GM23338 (cell line): ENCODE measurements at places on chromosomes 6 and 20. TPM values are rescaled to one million over a fixed set of nuclear protein-coding genes. Genes with fewer than 3 reads are reported as not detected.
A peak's percentile ranks its signal among the peaks of the same experiment; 100 is the strongest.

DNA sequence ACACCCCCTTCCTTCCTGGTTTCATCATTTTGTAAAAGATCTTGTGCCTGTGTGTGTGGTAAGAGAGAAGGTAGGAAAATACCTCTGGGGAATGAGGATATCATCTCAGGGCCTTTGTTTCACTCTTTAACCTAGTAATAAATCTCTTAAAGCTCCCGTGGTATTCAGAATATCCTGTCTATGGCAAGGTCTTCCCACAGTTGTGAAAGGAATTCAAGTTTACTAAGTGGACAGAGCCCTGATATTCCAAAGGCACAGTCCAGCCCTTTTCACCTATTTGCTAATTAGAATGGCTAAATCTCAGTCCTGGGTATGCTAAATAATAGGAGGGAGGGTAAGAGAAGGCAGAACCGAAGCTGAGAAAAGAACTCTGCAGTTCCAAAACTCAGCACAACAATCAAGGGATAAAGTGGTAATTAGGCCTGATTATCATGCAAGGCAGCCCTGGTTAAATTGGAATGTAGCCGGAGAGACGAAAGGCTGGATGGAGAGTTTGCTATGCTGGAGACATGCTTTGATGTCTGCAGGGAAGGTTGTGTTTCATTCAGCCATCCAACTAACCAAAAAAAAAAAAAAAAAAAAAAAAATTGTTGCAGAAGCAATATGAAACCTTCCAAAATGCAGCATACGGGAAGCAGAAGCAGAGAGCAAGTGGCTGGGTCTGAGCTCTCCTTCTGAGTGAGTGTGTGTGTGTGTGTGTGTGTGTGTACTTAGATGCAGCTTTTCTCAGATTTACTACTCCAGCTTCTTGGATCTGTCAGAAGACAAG lies 28.5 kb upstream of the PIM1 start:
- H3K27me3 ChIP-seq, result no peaks in the 10 kb centered on the region
- DNase-seq, result peak; percentile 97
- peak overlapping the region; percentile 37 for H3K4me3 ChIP-seq
- peaks cover 47% of the 10 kb centered on the region for H3K4me1 ChIP-seq

- peak; percentile 77 for DNase-seq
- H3K36me3 ChIP-seq, result no peaks in the 10 kb centered on the region
- no peak overlapping the region for H3K4me3 ChIP-seq
- no peak overlapping the region for H3K27ac ChIP-seq
Measured at GRCh38 chr6:120671519-120671918, 662.8 kb downstream of the TBC1D32 start.

Gene TMEM217
- total RNA-seq, result 1.0 TPM in 1 of 2 replicates, not detected in the other

GRCh38 chr6:67883500-67884366 lies 751.3 kb upstream of the ADGRB3 start:
- no peaks in the 10 kb centered on the region for H3K4me1 ChIP-seq
- H3K4me3 ChIP-seq, result no peak overlapping the region
- no peaks in the 10 kb centered on the region for H3K27me3 ChIP-seq
- 0 out of 2 replicates have a peak, but pooled peaks cover 4% of the 10 kb centered on the region for H3K36me3 ChIP-seq

Gene SRXN1
- total RNA-seq, result 18.6 and 26.6 TPM in 2 replicates

- peak; percentile 98 for DNase-seq
- H3K36me3 ChIP-seq, result peaks cover 28% of the 10 kb centered on the region; the same call in 1 of the 2 replicates
- H3K4me1 ChIP-seq, result peaks cover 17% of the 10 kb centered on the region
- H3K27ac ChIP-seq, result peak within 1 kb of the TSS; percentile 98
Measured at GRCh38 chr6:30617565-30618269, at the start of gene MRPS18B. Gene MRPS18B (plus strand): TSS chr6:30617840. CDS start chr6:30617866, 26 bp downstream.

Gene CRIP3
- total RNA-seq, result 18.8 and 22.0 TPM in 2 replicates

Gene PTPRK
- 46.1 and 56.4 TPM in 2 replicates for total RNA-seq

Gene BPIFB4
- total RNA-seq, result not detected in 2 replicates

DNA sequence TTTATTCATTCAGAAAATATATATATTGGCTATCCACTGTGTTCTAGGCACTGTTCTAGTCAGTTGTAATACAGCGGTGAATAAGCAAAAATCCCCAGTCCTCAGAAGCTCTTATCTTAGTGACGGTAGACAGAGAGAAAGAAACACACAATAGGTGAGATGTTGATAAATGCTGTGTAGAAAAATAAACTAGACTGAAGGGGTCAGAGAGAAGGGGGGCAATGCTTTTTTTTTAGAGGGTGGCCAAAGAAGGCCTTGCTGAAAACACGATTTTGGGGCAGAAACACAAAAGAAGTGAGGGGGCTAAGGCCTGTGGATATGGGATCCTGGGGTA lies 68.0 kb upstream of the MBOAT1 start:
- H3K4me1 ChIP-seq, result peaks cover 6% of the 10 kb centered on the region; the same call in 1 of the 2 replicates
- no peak overlapping the region for H3K27ac ChIP-seq
- H3K36me3 ChIP-seq, result no peaks in the 10 kb centered on the region
- no peak for DNase-seq

DNA sequence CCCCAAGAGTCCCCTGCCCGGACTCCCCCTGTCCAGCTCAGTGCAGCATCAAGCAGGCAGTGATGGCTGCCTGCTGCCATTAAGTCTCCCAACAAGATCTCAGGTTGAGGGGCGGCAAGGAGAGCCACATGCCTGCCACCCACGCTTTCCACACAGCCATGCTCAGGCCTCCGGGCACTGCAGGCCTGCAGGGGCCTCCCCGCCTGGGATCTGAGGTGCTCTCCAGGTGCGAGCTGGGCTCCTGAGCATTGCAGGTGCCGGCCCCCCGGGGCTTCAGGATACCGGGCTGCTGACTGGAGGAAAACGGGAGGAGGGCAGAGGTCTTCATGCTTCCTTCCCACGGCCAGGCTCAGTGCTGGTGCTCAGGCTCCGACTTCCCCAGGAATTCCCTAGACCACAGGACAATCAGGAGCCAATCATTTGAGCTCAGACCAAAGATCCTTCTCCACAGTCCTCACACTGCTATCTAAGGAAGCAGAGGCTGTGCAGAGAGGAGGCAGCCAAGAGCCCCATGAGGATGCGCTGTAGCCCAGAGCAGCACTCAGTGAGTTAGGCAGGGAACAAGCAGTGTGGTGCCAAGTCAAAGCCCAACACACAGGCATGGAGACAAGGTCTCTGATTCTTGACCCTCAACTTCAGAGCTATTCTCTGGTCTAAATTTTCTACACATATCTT lies 52.7 kb downstream of the PYGB start:
- no peaks in the 10 kb centered on the region for H3K27me3 ChIP-seq
- H3K4me1 ChIP-seq, result peaks cover 5% of the 10 kb centered on the region; the same call in 1 of the 2 replicates
- H3K4me3 ChIP-seq, result no peak overlapping the region
- H3K27ac ChIP-seq, result no peak overlapping the region
- peaks cover 9% of the 10 kb centered on the region; the same call in 1 of the 2 replicates for H3K36me3 ChIP-seq

- peak; percentile 28 for DNase-seq
- no peaks in the 10 kb centered on the region; the same call in none of the 2 replicates for H3K4me1 ChIP-seq
- H3K4me3 ChIP-seq, result no peak overlapping the region
- H3K27ac ChIP-seq, result no peak overlapping the region
- H3K27me3 ChIP-seq, result no peaks in the 10 kb centered on the region
Measured at GRCh38 chr20:33576432-33577125, 85.5 kb upstream of the C20orf144 start.

GRCh38 chr6:24284006-24284405 lies 73.9 kb downstream of the DCDC2 start:
- H3K4me1 ChIP-seq, result peaks cover 4% of the 10 kb centered on the region; the same call in 1 of the 2 replicates
- no peaks in the 10 kb centered on the region for H3K27me3 ChIP-seq
- H3K27ac ChIP-seq, result no peak overlapping the region

DNA sequence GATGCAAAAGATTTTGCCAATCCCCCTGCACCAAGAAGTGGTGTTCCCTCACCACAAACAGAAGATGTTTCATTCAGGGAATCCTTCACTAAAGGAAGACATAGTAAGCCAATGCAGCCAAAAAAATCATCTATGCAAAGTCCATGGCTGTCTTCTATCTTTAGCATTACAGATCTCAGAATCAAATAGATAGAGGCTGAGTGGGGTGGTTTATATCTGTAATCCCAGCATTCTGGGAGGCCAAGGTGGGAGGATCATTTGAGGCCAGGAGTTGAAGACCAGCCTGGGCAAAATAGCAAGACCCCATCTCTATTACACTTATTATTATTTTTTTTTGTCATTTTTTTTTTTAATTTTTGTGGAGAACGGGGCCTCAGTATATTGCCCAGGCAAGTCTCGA lies 32.9 kb upstream of the ZNF217 start:
- H3K27ac ChIP-seq, result no peak overlapping the region
- H3K36me3 ChIP-seq, result no peaks in the 10 kb centered on the region
- no peak for DNase-seq
- peaks cover 23% of the 10 kb centered on the region for H3K4me1 ChIP-seq
- H3K27me3 ChIP-seq, result no peaks in the 10 kb centered on the region

Gene SLC17A9
- total RNA-seq, result 24.2 and 32.0 TPM in 2 replicates

DNA sequence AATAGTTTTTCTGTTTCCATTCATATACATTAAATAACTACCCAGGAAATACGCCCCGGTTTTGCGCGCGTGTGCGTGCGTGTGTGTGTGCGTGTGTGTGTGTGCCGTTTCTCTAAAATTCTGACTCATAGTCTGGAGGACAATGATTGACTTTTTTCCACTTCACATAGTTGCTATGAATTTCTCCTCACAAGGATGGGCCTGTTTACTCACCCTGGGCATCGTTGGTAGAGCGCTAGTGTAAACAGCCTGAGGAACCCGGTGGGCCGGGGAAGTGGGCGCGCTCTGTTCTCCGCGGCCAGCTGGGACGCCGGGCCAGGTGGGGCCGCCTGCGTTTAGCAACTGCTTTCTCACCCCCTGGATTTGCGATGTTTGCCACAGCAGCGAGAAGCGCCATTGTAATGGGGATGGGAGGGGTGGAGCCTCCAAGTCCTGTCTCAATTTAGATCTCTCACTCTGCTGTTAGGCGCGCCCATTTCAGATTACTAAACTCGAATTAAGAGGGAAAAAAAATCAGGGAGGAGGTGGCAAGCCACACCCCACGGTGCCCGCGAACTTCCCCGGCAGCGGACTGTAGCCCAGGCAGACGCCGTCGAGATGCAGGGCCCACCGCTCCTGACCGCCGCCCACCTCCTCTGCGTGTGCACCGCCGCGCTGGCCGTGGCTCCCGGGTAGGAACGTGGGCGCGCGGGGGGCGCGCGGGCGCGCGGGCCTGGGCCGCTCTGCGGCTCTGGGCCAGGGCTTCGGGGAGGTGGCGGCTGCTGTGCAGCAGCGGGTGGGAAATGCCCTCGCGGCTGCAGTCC lies at the start of gene CD109:
TSS of gene CD109 (plus strand) at position 585 of the 803 bp plus-strand sequence. CDS start at position 598, 13 bp downstream.
- peak within 1 kb of the TSS; percentile 69 for H3K4me3 ChIP-seq
- peaks cover 13% of the 10 kb centered on the region for H3K27me3 ChIP-seq
- no peaks in the 10 kb centered on the region for H3K36me3 ChIP-seq
- H3K4me1 ChIP-seq, result peaks cover 16% of the 10 kb centered on the region
- DNase-seq, result peak; percentile 89

Gene TGIF2
- total RNA-seq, result 59.8 and 63.2 TPM in 2 replicates

- no peak overlapping the region for H3K27ac ChIP-seq
- no peaks in the 10 kb centered on the region for H3K27me3 ChIP-seq
- H3K36me3 ChIP-seq, result no peaks in the 10 kb centered on the region
Measured at GRCh38 chr6:140401761-140402160, 1027.3 kb upstream of the CITED2 start.

Gene KIF25
- total RNA-seq, result 0.69 and 1.5 TPM in 2 replicates

Gene SLC32A1
- total RNA-seq, result 0.08 and 0.87 TPM in 2 replicates

Gene TDP2
- 47.8 and 64.5 TPM in 2 replicates for total RNA-seq

GRCh38 chr20:62031462-62032092 lies 34.1 kb downstream of the TAF4 start:
- peaks cover 29% of the 10 kb centered on the region for H3K4me1 ChIP-seq
- DNase-seq, result no peak
- no peaks in the 10 kb centered on the region for H3K36me3 ChIP-seq
- H3K27ac ChIP-seq, result peak overlapping the region; percentile 32; the same call in 1 of the 2 replicates

DNA sequence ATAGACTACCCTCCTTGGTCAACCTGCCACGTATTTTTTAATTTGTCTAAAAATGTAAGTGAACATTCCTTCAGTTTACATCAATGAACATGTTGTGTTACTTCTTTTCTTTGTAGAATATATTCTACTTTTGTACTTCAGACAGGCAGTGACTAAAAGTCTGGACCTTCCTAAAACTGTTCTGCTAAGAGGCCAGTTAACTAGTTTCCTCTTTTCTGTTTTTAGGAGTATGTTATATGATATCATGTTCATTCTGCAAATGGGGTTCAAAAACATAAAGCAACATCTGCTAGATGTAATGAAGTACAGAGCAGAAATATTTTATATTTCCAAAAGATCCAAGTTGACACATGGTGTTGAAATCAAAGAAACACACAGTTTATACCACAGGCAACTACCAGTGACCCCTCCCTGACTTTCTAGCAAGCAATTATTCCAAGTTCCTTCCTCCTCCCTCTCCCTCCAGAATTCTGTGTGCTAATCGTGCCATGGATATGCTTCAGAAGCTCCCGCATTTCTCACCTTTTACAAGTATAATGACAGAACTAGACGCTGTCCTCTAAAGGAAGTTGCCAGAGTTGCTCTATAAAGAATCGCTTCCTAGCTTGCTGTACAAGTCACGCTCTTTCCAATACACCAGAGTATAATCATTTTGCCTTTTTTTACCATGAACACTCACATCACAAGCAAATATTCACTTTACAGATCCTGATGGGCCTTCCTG lies 64.7 kb downstream of the ARHGAP18 start:
- no peak overlapping the region for H3K4me3 ChIP-seq
- peak overlapping the region; percentile 20; the same call in 1 of the 2 replicates for H3K27ac ChIP-seq
- no peaks in the 10 kb centered on the region for H3K27me3 ChIP-seq
- H3K36me3 ChIP-seq, result no peaks in the 10 kb centered on the region

GRCh38 chr6:135144673-135145062 lies 36.4 kb upstream of the MYB start:
- DNase-seq, result no peak
- H3K4me3 ChIP-seq, result no peak overlapping the region
- H3K27ac ChIP-seq, result no peak overlapping the region

Gene SPINT4
- not detected in 2 replicates for total RNA-seq

Gene BTN1A1
- total RNA-seq, result 0.38 and 0.50 TPM in 2 replicates

DNA sequence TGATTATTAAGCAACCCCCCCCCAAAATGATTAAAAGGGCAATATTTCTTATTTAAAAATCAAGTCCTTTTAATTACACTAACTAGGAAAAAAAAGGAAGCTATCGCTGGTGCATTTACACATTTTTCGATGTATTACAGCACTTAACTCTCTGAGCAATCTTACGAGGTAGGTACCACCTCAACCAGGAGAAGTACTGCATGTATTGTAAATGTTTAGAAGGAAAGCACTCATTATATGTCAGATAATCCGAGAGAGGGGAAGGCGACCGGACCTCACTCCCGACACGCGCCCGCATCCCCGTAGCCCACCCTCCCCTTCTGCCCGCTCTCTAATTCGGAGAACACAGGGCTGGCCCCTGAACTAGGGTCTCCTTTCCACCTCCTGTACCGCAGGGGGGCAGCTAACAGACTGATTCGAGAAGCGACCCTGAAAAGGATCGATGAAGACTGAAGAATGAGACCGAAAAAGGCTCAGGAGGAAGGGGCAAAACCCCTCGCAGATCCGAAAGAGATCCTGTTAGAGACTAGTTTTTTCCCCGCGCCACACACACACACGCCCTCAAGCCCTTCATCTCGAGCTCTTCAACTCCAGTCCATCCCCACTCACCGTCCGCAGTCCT lies 337 bp downstream of the ESF1 start:
- H3K36me3 ChIP-seq, result peaks cover 27% of the 10 kb centered on the region
- H3K4me3 ChIP-seq, result peak overlapping the region; percentile 94
- H3K27ac ChIP-seq, result peak overlapping the region; percentile 93

DNA sequence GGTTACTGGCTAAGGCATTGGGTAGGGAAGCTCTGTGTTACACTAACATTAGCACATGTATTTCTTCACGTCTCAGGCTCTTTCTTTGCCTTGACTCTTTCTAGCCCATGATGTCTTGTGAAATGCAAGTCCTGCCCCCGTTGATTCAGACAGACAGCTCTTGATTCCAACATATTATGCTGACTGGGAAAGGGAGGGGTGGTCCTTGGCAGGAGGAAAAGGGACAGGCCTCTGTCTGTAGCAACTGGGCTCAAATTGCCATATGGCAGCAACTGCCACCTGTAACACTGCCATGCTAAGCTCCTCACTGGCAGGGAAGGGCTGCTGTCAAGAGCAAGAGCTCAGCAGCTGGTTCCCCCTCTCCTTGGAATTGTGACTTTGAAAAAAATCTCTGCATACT lies 5.7 kb upstream of the KCNK15 start:
- no peaks in the 10 kb centered on the region for H3K4me1 ChIP-seq
- DNase-seq, result no peak
- peaks cover 5% of the 10 kb centered on the region; the same call in 1 of the 2 replicates for H3K27me3 ChIP-seq
